Mesothelial cell of epicardium (in vitro differentiated cells): ENCODE measurements at places on chromosomes 3 and 15.

GRCh38 chr15:64522226-64522823 is 61.9 kb downstream of the ZNF609 start:
- H3K36me3 ChIP-seq: peaks cover 21% of the 10 kb centered on the region
- H3K27me3 ChIP-seq: no peaks in the 10 kb centered on the region
- DNase-seq: no peak
- H3K4me3 ChIP-seq: peak overlapping the region; percentile 11
- H3K4me1 ChIP-seq: peaks cover 52% of the 10 kb centered on the region

DNA sequence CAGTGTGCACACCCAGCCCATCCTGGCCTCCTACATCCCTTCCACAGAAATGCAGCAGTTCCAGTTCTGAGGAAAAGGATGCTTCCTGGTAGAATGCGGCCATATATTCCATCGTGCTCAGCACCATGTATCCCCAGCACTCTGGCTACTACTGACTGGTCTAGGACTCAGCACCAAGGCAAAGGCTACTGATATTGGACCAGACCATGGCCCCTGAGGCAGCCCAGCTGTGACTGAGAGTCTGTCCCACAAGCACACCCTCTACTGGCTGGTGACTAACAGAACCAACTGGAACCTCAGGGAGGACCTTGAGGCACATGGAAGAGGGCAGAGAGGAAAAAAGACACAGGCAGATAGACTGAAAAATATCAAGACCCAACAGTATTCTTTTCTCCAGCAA is 30.0 kb downstream of the TARS3 start:
- no peak overlapping the region for H3K27ac ChIP-seq
- H3K4me3 ChIP-seq: no peak overlapping the region
- H3K4me1 ChIP-seq: peaks cover 2% of the 10 kb centered on the region
- H3K27me3 ChIP-seq: no peaks in the 10 kb centered on the region

GRCh38 chr15:52735231-52736089 is 54.7 kb downstream of the ONECUT1 start:
- no peak overlapping the region for H3K4me3 ChIP-seq
- no peaks in the 10 kb centered on the region for H3K4me1 ChIP-seq
- no peaks in the 10 kb centered on the region for H3K36me3 ChIP-seq
- peaks cover 7% of the 10 kb centered on the region for H3K27me3 ChIP-seq
- peak; percentile 56 for DNase-seq

DNA sequence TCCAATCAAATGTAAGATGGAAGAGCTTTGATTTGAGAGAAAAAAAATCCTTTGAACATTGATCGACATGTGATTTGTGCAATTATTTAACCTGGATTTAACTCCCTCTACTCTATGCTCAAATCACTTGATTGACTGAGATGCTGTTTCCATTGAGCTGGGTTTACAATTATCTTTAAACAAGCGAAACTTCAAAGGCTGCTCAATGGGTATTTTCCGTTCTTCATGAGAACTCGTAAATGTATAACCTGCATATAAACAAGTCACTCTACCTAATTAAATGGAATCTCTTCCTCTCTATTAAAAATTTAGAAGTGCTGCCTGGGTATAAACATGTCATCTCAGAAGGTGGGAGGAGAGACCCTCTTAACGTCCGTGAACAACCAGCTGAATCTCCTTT is 71.9 kb downstream of the ANXA2 start:
- no peaks in the 10 kb centered on the region for H3K36me3 ChIP-seq
- no peak for DNase-seq
- no peak overlapping the region for H3K4me3 ChIP-seq
- H3K27ac ChIP-seq: no peak overlapping the region
- H3K27me3 ChIP-seq: peaks cover 68% of the 10 kb centered on the region
- peaks cover 38% of the 10 kb centered on the region for H3K4me1 ChIP-seq

GRCh38 chr3:10194328-10195071 is 29.8 kb downstream of the IRAK2 start:
- H3K27ac ChIP-seq: peak overlapping the region; percentile 39
- no peaks in the 10 kb centered on the region for H3K36me3 ChIP-seq
- H3K4me3 ChIP-seq: no peak overlapping the region
- no peak for DNase-seq
- peaks cover 10% of the 10 kb centered on the region for H3K4me1 ChIP-seq
